ENCODE measurements at places on chromosomes 11 and 22.

DNA sequence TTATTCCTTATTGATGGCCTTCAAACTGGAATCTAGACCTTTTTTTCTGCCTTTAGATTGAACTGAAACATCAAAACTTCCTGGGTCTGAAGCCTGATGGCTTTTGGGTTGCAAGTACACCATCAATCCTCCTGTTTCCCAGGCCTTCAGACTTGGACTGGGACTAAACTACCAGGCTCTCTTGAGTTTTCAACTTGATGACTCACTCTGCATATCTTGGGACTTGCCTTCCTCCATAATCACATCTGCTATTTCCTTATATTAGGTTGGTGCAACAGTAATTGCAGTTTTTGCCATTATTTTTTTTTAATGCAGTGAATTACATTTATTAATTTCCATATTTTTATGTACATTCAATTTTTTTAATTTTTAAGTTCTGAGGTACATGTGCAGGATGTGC is 7.0 kb downstream of the OR51B5 start:
- no peak for DNase-seq

DNA sequence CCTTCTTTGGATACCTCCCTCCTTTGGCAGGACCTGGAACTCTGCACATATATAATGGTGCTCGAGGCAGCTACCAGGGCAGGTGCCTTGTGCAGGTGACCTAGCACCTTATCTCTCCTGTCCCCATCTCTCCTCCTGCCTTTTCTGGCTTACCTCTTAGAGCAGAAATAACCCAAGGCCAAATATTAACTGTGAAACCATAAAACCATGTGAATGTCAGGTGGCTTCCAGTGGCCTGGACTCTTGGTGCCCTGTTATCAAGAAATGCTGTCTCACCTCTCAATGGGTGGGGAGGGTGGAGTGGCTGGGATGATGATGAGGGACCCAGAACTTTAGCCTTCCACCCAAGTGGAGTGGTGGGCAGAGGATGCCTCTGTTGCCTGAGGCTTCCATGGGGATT is 42.9 kb downstream of the YWHAH start:
- no peak for DNase-seq

GRCh38 chr11:56509439-56509838 is 18.3 kb upstream of the OR5M8 start:
- DNase-seq, result no peak

- DNase-seq, result no peak
Measured at GRCh38 chr11:29319210-29319609, 697.6 kb downstream of the KCNA4 start.

- peak; percentile 44 for DNase-seq
Measured at GRCh38 chr22:29385748-29386147, 2.6 kb downstream of the AP1B1 start.

DNA sequence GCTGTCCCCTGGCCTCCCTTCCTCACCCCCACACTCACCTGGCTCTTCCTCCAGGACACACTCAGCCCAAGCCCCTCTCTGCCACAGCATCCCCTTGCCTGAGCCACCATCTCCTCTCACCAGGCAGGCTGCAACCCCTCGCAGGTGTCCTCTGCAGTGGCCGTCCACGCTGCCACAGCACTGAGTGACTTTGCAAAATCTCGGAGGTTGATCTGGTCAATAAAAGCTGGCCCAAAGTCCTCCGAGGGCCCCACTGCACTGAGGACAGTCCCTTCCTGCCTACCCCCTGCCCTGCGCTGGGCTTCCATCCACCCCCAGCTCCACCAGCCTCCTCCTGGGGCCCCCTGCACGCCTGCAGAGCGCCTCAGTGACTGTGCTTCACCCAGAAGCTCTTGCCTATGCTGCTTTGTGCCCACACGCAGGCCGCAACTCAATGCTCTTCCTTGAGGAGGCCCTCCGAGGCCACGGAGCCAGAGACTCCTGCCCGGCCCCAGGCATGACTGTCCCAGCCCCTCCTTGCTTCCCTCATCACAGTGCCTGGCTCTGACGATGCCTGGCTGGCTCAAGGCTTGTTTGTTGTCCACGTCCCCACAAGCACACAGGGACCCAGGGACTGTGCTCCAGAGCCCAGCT is 30.8 kb upstream of the SLC22A12 start:
- DNase-seq, result no peak

DNA sequence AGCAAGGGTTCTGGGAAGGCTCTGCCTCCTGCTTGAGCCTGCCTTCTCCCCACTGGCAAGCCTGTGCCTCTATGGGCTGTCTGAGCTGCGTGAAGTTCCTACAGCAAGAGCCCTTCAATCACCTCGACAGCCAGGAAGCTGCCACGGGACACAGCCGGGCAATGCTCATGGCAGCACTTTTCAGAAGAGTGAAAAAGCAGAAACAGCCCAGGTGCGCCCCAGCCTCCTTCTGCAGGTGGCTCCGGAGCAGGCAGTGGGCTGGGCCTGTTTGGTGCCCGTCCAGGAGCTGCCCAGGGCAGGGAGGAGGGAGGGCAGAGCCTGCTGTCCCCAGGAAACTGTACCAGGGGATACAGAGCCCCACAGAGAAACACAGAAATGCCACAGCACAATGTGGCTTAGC is 24.6 kb upstream of the COMT start:
- DNase-seq, result no peak

DNA sequence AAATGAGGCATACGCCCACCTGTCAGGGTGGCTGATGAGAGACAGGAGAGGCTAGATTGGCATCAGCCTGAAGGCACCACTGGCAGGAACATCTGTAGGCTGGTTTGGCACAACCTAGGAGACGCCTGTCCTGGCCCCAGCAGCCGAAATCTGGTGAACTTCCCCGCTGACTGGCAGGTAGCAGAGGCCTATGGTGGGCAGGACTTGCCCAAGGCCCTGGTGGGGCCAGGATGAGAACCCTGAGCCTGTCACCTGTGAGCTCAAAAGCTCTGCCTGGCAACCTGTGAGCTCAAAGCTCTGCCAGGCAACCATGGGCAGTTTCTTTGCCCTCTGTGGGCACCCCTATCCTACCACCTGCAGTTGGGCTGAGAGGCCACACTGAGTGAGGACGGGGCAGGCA is 2.5 kb downstream of the DERL3 start:
- no peak for DNase-seq

DNA sequence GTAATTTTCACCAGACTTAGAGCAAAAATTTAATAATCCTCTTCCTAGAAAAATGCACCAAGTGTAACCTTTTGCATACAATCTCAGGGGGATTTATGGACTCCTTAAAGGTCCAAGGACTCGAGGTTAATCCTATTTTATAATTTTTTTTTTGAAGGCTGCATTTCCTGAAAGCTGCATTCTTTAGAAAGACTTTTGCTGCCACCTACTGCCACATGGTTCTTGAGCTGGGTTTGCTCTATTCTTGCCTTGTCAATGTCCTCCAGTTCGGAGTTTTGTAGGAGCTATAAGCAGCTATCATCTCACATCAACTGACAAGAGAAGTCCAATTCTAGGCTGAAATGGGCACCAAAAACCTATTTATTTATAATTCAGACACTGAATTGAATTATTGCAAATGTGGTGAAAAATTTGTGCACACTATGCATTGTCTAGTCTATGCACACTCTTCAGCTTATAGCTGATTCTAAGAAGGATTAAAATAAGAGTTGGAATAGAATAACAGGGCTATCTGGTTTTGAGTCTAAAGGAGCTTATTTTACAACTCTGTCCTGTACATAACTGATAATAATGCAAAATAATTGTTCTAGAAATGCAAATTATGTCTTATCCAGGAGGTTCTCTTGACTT is 31.3 kb downstream of the TRAF6 start:
- no peak for DNase-seq

DNA sequence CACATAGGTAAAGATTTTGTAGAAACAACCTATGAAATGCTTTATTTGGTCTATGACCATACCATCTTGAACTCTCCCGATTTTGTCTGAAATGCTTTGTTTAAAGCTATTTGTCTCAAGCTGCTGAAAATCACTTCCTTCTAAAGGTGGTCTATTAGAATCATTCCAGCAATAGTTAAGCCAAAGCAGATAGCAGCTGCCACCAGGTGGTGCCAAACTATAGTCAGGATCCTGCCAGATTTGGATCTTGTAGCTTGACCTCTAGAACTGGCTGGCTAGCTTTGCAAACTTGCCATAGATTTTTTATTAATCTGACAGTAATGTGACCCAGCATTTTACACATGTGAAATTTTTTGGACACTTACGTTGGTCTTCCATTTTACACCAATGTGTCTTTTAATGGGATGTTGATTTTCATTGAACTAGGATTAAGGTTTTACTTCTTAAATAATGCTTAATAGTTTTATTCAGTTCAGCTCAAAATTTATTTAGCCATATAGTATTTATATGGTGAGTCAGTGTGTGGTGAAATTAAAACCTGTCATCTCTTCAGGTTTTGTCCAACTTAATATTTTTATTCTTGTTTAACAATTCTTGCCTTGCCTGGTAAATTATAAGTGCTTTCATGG is 19.7 kb downstream of the CTR9 start:
- DNase-seq, result no peak

DNA sequence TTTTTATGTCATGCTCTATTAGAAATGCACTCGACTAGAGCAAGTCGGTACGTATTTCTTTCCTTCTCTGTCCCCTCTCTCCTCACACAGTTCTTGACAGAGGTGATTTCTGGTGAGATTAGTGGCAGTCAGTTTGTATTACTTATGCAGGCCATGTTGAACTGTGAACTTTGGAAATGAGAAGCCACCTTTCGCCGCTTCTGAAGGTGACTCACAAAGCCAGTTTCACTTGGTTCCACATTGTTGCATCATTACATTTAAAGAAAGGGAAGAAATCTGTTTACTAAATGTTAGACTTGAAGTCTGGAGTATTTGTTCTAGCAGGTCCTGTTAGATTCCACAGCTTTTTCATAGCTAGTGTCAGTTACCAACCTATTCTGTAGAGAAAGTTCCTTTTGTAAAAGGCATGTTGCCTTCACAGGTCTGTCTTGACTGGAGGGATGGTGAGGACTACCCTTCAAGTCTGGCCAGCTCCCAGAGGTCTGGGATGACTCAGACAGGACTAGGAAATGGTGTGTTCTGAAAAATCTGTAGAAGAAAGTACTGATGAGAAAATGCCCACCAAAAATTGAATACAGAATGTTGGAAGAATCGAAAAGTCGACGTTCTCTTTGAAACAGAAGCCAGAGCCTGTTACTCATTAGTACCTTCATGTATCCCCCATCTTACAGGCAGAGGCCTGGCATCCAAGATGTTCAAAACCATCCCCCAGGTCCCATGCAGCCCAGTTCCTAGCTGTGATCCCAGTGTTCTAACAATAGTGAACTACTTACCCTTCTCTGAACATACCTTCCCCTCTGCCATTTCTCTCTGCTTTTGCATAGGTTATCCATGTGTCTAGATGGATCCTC is 181.4 kb downstream of the DBX1 start:
- DNase-seq, result no peak

DNA sequence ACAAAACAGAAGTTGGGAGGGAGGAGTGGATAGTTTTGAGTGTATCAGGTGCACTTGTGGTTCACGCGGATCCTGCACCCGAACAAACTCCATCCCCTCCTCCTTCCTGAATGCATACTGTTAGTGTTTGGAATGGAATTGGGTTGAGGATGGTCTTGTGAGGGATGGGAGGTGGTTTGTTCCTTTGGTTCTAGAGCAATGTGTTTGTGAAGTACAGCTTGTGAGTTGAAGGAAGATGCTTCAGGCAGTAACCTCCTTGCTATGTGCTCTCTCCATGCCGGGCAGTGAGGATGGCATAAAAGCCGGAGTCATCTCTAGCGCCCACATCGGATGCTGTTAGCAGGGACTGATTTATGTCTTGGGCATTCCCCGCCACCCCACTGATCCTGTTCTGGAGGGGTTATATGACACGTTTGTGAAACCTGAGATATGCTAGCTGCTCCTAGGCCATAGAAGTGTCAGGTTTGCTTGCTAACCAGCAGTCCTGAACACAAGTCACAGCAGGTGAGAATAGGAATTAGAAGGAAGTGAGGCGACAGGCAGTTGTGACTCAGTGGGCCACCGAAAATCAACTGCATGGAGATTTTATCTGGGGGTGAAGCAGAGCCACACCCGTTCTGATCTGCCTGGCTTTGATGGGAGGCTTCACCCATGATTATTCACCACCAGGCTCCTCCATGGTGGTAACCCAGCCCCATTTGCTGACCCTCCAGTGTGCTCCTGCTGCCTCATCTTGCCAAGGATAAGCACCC is 2.2 kb downstream of the BCR start:
- DNase-seq, result no peak

- no peak for DNase-seq
Measured at GRCh38 chr11:36501236-36501635, 8.8 kb downstream of the TRAF6 start.

GRCh38 chr11:69308491-69308911 is 14.5 kb downstream of the MYEOV start:
- no peak for DNase-seq

DNA sequence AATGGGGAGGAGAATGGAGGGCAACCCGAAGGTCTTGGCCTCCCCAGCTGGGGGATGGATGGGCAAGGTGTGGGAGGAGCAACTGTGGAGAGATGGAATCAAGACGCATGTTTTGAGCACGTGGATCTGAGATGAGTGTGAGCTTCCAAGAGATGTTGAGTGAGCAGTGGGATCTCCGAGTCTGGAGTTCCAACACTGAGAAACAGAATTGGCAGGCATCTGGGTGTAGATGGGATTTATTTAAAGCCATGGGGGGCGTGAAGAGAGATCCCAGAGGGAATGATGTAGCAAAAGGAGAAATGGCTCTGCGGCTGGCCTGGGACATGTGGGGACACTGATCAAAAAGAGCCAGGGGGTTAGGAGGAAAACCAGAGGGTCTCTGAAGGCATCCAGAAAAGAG is 95.6 kb downstream of the KIAA1671 start:
- no peak for DNase-seq

DNA sequence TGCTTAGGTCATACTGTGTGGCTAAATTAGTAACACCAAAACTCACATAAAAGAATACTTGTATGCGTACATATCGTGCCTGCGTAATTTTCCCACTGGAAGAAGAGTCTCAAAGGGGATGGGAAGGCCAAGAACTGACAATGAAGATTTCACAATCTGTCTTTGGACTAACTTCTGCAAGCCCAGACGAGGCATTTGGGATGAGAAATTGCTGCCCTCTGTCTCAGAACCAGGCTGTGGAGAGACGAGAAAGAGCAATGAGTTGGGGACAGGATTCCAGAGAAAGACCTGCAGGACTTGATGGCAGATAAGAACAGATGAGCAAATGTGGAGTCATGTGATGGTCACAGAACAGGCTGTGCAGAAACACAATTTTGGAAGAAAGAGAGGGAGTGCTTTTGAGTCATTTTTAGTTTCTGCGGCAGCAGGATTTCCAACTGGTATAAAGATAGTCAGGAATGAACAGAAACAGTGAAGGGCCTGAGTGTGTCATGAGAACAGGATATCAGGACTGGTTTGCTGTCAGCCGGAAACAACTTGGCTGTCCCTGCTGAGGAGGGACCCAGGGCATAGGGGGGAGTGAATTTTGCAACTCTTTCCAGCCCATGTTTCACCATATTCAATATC is 82.7 kb upstream of the CTSC start:
- peak; percentile 40 for DNase-seq

GRCh38 chr11:26556582-26556981 is 15.5 kb downstream of the MUC15 start:
- DNase-seq, result no peak
